ENCODE measurements at places on chromosomes 12 and 14. TPM values are rescaled to one million over a fixed set of nuclear protein-coding genes. Genes with fewer than 3 reads are reported as not detected.

GRCh38 chr14:68526512-68527091, 266.3 kb downstream of the ZFP36L1 start:
- no peak for DNase-seq

DNA sequence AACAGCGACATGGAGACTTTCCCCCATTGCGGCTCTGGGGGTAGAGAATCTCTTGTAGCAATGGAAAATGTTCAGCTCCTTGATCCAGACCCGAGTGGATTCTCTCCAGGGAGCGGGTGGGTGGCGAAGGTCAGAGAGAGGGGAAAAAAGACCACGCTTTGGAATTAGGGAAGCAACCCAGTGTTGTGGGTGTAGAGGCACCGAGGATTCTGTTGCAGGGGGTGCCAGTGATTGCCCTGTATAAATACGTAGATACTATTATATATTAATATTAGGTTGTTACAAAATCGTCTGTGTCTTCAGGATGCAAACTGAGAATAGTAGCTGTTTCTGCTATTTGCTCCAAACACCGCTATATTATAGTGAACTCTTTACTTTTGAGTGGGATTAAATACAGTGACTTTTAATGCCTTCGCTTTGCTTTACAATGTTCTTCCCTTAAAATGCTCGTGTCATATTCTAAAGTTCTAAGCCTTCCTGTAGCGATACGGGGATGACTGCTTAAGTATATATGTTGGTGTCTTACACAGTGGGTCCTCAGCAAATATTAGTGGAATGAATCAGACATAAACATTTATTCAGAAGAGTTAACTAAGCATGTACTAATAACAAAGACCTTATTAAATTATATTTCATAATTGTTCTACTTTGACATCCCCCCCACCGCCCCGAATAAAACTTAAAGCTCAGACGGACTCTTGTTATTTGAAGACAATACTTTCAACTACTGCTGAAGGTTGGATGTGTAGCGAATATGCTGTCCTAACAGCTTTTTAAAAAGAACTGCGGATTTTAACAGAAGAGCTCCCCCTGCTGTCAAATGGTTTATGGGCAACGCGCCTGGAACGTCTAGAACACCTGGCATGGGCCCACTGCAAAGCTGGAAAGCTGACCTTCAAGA, 136.4 kb upstream of the KRAS start:
- peak; percentile 60 for DNase-seq

Gene ZBTB42
- 3.6 TPM for total RNA-seq

Gene SOX5
- total RNA-seq: 0.95 TPM

DNA sequence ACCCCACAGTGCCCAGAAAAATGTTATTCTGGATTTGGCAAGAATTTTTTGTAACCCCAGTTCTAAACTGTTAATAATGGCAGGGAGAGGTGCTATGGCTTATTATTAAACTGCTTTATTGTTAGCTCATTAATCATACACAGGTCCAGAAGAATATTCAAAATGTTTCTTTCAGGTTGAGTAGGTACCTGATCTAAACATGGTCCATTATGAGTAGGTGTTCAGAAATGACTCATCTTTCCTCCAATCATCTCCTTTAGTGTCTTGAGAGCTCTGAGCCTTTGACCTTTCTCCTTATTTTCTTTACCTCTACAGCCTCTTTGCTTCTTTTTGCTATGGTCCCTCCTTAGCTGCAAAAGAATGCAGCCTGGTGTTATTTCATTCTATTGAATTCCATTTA, 211.0 kb upstream of the GARIN6 start:
- DNase-seq: no peak

- DNase-seq: no peak
Measured at GRCh38 chr14:32480337-32480736, 151.2 kb downstream of the AKAP6 start.

Gene KRT6B
- not detected for total RNA-seq

DNA sequence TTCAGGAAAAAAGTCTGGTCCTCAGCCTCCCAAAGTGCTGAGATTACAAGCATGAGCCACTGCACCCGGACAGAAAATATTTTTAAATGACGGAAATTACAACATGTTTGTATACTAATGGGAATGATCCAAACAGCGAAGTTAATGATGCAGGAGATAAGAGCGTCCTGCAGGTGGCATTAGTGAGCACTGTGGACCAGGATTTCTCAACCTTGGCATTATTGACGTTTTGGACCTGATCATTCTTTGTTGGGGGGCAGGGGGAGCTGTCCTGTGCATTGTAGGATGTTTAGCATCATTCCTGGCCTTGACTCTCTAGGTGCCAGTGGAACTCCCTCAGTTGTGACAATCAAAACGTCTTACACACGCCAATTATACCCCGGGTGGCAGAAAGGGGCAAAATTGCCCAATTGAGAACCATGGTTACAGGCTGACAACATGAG, 34.1 kb downstream of the SCFD1 start:
- DNase-seq: peak; percentile 70

DNA sequence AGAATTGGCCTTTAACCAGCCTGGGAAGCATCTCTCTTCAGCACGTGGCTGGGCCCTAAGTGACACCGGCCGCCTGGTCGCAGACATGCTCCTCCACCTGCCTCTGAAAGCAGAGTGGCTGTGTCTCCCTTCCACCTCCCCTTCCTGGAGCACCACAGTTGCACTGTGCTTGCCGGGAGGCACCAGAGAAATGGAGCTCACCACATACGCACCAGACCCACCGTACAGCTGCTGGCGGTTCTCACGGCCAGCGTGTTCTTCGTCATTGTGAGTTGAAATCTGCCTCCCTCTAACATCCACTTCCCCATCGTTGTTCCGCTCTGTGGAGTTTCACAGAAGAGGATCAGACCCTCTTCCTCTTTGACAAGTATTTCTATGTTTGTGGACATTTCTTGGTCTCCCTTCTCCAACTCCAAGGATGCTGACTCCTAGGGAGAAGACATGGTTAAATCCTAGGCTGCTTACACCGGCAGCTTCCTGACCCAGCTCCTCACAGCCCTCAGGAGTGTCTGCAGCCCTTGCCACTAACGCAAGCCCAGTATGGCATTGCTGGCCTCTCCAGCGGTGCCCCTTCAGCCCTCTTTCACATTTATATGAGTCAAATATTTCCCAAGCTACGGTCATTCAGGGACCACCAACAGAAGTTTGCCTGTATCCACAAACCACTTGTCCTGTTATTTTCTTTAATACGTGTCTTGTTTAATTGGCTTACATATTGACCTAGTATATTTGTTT, 11.5 kb upstream of the KRT5 start:
- DNase-seq: no peak

DNA sequence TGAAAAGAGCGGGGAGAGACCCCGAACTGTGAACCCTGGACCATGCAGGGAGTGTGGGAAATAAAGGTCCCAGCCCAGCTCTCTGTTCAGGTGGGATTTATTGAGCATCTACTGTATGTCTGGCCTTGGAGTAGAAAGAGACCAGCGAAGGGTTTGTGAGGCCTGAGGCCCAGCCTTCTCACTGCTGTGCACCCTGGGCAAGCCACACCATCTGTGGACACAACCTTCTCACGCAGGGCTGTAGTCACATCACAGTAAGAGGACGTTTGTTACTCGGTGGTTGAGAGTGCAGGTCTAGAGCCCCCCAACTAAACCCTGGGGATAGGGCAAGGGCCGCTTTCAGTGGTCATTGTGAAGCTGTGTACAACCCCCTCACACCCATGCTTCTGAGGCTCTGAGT, 18.2 kb downstream of the FAM222A start:
- DNase-seq: no peak

GRCh38 chr12:110071504-110071903, 23.2 kb upstream of the C12orf76 start:
- DNase-seq: no peak

Gene RTN1
- total RNA-seq: 3.6 TPM

GRCh38 chr12:124443931-124444712, 123.3 kb downstream of the NCOR2 start:
- DNase-seq: no peak

DNA sequence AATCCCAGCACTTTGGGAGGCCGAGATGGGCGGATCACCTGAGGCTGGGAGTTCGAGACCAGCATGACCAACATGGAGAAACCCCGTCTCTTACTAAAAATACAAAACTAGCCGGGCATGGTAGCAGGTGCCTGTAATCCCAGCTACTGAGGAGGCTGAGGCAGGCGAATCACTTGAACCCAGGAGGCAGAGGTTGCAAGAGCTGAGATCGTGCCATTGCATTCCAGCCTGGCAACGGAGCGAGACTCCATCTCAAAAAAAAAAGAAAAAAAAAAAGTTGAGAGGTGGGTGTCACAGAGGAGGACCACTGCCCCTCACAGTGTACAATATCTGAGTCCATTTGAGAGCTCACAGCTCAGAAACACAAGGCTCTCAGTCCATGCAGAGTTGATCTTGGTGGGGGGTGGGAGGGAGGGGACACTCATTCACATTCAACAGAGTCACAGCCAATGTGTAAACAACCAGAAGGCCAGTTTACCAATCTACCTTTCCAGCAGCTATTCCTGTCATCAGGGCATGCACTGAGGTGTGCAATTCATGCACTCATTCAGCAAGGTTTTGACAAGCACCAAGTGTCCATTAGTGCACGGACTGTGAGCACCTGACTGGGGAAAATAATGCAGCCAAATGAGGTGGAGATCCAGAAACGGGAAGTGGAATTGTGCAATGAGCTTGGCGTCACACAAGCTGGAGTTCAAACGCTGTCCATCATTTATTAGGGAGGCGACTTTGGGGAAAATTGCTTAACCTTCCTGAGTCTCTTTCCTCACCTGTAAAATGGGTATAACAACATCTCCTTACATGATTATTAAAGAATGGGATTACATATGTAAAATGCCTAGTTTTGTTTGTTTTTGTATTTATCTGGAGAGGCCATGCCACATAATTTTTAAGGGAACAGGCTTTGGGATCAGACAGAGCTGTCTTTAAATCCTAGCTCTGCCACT, 4.4 kb upstream of the EIF5 start:
- DNase-seq: no peak

GRCh38 chr12:116604178-116604895, 45.2 kb downstream of the MAP1LC3B2 start:
- no peak for DNase-seq

GRCh38 chr14:101478096-101478495, 83.2 kb upstream of the DIO3 start:
- DNase-seq: peak; percentile 2

GRCh38 chr14:57748279-57748678, 117.6 kb downstream of the SLC35F4 start:
- no peak for DNase-seq

DNA sequence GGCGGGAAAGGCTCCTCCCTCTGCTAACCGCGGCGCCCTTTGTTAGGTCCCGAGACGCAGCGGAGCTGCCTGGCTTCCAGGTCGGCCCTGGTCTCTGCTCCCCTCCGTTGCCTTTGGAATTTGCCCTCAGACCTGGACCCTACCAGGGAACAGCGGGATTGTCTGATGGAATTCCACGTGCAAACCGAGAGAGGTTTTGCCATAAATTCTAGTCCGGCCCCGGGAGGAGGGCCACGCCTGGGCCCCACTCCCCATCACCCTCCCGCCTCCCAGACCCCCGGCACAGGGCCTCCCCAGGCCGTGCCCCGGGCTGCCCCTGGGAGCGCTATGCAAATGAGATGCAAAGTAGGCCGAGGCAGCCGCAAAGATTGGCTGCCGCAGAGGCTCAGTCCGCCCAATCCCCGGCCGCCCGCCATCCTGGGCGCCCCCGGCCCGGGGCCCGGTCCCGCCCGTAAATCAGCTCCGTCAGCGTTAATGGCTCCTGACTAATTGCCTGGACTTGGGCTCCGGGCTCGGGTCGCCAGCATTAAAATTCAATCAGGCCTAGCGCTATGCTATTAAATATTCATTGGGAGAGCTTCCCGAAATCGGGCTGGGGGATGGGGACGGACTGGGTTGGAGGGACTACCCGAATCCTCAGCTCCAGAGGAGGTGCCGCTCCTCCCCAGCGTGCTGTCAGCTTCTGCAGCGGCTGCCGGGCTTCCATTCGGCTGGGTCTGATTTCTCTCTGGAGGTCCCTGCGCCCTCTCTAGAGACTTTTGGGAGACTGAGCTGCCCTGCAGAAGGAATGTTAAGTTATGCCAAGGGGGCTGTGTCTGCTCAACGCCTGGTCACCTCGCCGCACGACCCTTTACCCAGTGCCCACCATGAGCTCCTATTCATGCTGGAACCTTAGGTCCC, 15.7 kb upstream of the FIGNL2 start:
- peak; percentile 28 for DNase-seq

- no peak for DNase-seq
Measured at GRCh38 chr12:65334521-65334920, 56.0 kb downstream of the MSRB3 start.

Gene GZMH
- total RNA-seq: 677 TPM
